ENCODE measurements at places on chromosomes 3 and 15.

GRCh38 chr15:68192117-68192516 lies 13.0 kb downstream of the CALML4 start:
- DNase-seq, result no peak

DNA sequence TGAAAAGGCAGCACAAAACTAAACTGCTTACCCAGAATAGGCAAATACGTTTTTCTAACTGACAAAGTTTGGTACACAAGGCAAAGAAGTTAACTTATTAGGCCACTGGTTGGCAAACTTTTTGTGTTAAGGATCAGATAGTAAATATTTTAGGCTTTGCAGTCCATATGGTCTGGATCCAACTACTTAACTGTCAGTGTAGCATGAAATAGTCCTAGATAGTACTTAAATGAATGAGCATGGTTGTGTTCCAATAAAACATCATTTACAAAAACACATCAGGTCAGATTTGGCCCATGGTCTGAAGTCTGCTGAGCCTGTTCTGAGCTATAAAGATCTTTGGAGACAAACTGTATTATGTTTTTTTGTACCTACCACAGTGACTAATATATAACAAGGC lies 136.9 kb downstream of the PCCB start:
- DNase-seq, result no peak

- DNase-seq, result no peak
Observed at GRCh38 chr15:71413419-71413818, 298.1 kb downstream of the THSD4 start.

- DNase-seq, result no peak
Observed at GRCh38 chr15:92069308-92070250, 216.1 kb downstream of the SLCO3A1 start.

- DNase-seq, result no peak
Observed at GRCh38 chr3:165638034-165638433, 199.2 kb downstream of the BCHE start.

DNA sequence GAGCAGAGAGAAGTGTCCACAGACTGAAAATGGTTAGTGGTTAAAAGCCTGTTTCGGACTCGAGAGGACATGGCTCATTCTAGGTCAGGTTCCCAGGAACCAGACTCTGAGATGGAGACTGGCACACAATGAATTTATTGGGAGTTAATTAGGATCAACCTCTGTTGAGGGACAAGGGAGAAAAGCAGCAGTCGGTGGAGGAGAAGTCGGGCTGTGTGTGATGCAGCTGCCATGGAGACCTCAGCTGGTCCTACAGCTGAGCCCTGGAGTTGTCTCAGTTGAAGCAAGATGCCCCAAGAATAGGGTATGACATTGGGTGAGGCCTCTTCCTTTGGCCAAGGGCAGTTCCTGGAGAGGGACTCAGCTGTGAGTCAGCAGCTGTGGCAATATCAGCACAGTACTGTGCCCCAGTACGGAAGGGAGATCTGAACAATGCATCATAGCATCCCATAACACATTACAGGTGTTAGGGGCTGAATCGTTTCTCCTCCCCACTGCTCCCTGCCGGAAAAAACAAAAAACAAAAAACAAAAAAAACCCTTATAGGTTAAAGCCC lies 105.4 kb downstream of the ABHD5 start:
- DNase-seq, result no peak

- DNase-seq, result no peak
Observed at GRCh38 chr3:113054552-113054951, 63.8 kb downstream of the GTPBP8 start.

- no peak for DNase-seq
Observed at GRCh38 chr3:99856437-99857220, 39.0 kb downstream of the CMSS1 start.

GRCh38 chr3:7346364-7346763 lies 485.4 kb downstream of the GRM7 start:
- no peak for DNase-seq
